ENCODE measurements at places on chromosomes 3 and 15. TPM values are rescaled to one million over a fixed set of nuclear protein-coding genes. Genes with fewer than 3 reads are reported as not detected.

The GABRR3 gene
- not detected for total RNA-seq

GRCh38 chr15:57379487-57379886 is 3.2 kb downstream of the CGNL1 start:
- no peaks in the 10 kb centered on the region for H3K36me3 ChIP-seq
- H3K4me3 ChIP-seq, result no peak overlapping the region
- H3K27me3 ChIP-seq, result peaks cover 4% of the 10 kb centered on the region
- peaks cover 4% of the 10 kb centered on the region for H3K4me1 ChIP-seq
- H3K27ac ChIP-seq, result no peak overlapping the region

The SLCO2A1 gene
- total RNA-seq, result 34.8 TPM

DNA sequence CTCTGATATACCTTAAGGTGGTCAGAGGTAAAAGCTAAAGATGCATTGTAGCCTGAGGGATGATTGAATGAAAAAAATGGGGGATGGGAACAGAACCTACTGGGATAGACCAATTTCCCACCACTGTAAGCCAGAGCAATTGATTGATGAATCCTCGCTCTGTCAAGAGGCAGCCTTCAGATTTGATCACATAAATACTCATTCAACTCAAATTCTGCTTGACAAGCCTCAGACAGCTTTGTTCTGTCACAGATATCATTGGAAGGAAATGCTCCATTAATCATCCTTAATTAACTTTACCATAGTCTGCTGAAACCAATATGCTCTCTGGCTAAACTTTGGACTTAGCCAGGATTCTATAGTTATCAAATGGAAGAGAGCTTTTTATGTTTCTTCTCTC is 467.8 kb downstream of the MECOM start:
- no peaks in the 10 kb centered on the region for H3K36me3 ChIP-seq
- DNase-seq, result no peak
- H3K4me1 ChIP-seq, result no peaks in the 10 kb centered on the region

GRCh38 chr15:36826948-36827347 is 247.5 kb downstream of the CDIN1 start:
- DNase-seq, result no peak
- no peaks in the 10 kb centered on the region for H3K4me1 ChIP-seq
- no peaks in the 10 kb centered on the region for H3K36me3 ChIP-seq
- no peak overlapping the region for H3K27ac ChIP-seq
- H3K4me3 ChIP-seq, result no peak overlapping the region

DNA sequence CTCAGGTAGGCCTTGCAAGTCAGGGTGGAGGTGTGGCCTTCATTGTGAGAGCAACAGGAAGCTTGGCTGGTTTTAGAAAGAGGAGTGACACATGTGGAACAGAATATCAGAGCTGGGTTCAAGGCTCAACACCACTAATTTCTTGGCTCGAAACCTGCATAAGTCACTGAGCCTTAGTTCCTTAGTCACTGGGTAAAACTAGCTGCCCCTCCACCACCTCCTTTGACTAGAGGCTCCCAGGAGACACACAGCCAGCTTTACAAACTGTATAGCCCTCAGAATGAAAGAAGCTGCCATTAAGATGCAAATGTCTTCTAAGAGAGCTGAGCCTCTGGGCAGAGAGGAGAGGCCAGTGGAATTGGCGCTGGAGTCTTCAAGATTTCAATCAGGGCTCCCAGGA is 67.7 kb downstream of the CERS3 start:
- H3K4me3 ChIP-seq, result no peak overlapping the region
- DNase-seq, result no peak
- no peaks in the 10 kb centered on the region for H3K27me3 ChIP-seq
- H3K27ac ChIP-seq, result no peak overlapping the region

GRCh38 chr15:62250978-62251377 is 85.9 kb upstream of the C2CD4B start:
- no peak for DNase-seq
- no peak overlapping the region for H3K4me3 ChIP-seq
- H3K4me1 ChIP-seq, result no peaks in the 10 kb centered on the region

Data from colonic mucosa (tissue), 4 donors.